Stimulated activated CD8-positive, alpha-beta memory T cell treated with anti-CD3 and anti-CD28 coated beads, Interleukin-7, amount 100 ng/mL, for 24 hours (primary cell): ENCODE measurements at places on chromosomes 13 and 19.

DNA sequence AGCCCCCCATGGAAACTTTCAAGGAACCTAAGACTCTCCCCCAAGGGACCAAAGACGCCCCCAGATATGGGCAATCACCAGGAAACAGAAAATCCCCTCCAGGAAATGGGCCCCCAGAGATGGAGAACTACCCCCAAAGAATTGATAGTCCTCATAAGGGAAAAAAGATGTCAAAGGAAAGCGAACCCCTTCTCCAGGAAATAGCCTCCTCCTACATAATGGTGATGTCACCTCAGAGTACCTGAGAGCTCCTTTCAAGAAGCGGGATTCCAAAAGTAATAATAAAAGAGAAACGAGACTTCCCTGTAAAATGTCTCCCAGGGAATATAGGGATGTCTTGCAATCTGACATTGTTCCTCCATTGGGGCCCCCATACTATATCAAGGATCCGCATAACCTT lies 1.1 kb downstream of the CDKN2D start:
- DNase-seq, result no peak

- no peak for DNase-seq
These were observed 4.4 kb downstream of the CILP2 start for GRCh38 chr19:19542507-19542906.

DNA sequence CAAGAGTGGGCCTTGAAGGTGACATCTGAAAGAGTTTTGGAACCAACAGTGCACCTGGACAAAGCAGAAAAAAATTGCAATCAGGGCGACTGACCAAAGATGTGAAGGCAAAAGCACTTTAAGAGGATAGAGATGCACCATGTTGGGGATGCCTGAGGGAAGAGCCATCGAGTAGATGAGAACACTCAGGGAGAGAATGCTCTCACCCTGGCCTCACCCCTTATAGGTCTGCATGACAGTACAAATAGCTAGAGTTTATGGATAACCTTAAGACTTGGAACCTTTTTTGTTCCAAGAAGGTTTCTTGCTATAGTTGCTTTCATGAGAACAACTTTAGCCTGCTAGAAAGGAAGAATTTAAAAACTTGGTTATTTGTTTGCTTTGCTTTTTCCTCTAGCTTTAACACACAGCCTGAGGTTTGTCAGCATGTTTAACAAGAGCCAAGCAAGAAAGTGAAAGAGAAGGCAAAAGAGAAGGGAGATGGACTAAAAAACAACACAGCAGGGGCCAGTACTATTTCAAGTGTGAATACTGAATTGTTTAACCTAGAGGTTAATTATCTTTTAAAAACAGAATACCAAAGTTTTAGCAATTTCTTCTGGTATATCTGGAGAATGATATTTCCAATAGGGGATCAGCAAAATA lies 418.9 kb downstream of the DIAPH3 start:
- DNase-seq, result no peak

- no peak for DNase-seq
These were observed 6.7 kb downstream of the ZBTB32 start for GRCh38 chr19:35710784-35711723.

GRCh38 chr19:33866696-33867095 lies 70.0 kb downstream of the KCTD15 start:
- no peak for DNase-seq

- no peak for DNase-seq
These were observed 114.5 kb downstream of the KCNRG start for GRCh38 chr13:50129706-50130122.

GRCh38 chr13:92224825-92225224 lies 826.4 kb downstream of the GPC5 start:
- DNase-seq, result no peak

GRCh38 chr13:43445668-43446067 lies 341.1 kb downstream of the ENOX1 start:
- no peak for DNase-seq

DNA sequence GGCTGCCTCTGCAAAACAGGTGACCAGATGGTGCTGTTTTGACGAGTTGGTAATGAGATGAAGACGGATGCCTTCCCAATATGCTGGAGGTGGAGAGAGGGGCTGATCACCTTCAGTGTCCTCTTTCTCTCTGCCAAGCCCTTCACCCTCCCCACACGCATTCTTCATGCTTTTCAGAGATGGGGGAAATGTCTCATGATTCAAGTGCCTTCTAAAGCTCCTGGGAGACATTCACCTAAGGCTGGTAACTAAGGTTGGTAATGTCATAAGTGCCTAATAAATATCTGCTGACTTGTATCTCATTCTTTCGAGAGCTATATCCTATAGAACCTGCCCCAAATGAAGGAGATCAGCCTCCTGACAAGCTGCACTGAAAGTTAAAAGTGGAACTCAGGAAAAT lies 86.2 kb upstream of the MBNL2 start:
- no peak for DNase-seq

DNA sequence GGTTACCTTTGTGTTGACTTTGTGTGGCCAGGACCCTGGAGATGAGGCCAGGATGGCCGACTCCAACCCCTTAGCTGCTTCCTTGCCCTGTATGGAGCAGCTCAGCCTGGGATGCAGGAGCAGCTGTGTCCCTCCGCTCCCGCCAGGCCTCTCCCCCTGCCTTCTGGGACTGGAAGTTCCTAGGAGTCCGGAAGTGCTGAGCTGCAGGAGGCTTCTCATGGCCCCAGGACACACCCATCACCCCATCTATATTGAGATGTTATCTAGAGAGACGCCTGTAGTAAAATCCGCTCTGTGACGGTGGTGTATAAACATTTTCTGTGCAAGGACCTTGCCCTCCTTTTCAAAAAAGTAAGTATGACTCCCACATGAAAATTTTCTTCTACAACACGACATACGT lies 27.0 kb downstream of the WTIP start:
- DNase-seq, result no peak

GRCh38 chr19:49488046-49488862 lies 846 bp downstream of the RPL13A start:
- no peak for DNase-seq

DNA sequence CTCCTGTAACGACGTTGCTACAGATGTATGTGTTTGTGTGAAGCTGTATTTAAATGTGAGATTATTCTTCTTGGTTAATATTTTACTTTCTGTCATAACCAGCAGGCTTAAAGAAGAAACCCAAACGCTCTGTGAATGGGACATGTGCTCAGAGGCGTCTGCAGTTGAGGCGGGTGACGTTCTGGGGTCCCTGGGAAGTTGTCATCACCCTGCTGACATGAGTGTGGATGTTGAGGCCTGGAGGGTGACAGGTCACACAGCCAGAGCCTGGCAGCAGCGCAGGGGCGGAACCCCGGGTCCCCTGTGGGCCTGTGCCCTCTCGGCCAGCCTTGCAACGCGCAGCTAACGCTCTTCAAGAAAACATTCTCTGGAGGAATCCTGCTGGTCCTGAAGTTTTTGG lies 16.6 kb downstream of the RASA3 start:
- no peak for DNase-seq

DNA sequence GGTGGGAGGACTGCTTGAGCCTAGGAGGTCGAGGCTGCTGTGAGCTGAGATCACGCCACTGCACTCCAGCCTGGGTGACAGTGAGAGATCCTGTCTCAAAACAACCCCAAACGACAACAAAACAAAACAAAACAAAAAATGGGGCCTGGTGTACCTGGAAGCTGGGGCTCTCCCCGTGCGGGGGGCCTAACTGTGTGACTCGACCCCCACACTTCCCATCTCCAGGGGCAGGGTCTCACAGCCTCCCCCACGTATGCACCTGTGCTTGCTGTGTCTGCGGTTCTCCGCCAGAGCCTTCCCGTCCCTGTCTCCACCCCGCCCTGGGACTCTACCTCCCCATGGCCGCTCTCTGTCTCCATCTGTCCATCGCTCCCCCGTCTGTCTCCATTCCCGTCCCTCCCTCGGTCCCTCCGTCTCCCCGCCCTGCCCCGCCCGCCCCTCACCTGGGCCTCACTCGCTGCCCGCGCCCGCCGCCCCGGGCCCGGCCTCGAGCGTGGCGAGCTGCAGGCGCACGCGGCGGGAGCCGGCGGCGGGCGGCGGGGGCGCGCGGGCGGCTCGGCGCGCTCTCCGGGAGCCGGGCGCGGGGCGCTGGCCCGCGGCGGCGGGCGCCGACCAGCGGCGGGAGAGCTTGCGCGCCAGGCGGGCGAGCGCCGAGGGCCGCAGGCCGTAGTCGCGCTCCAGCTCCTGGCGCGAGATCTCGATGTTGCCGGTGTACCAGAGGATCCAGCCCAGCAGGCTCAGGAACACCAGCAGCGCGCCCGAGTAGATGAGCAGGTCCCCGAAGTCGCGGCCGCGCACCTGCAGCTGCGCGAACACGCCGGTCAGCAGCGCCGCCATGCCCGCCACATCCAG lies 587 bp downstream of the TMEM238 start:
- no peak for DNase-seq

DNA sequence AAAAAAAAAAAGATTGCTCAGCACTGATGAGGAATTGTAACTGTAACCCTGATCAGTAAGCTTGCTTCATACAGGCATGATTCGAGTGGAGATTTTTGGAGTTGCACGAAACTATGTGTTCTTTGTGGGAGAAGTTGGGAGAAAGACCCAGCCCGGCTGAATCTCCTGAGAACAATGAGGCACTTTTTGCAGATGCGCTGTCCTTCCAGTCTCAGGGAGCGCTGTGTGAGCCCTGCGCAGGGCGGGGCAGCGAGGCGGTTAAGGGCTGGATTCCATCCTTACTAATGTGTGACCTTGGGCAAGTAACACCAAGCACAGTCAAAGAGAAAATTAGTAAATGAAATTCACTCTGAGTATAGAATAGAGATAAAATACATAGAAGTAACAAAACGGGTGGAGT lies 76.9 kb downstream of the SIPA1L3 start:
- no peak for DNase-seq

DNA sequence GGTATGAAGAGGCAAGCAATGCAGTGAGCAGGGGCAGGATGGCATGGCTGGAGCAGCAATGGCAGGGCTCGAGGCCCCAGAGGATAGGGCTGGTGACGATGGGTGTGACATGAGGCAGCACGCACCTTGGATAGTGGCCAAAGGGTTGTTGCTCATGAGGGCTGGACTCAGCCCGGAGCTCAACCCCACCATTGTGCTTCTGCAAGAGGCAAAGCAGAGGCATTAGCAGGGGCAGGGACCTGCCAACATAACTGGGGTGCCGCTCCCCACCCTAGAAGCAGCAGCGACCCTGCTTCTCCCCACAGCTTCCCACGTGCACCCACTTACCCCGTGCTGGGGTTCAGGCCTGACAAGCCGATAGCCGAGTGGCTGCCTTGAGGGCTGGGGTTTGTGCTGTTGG lies 15.8 kb downstream of the ZNF574 start:
- no peak for DNase-seq

DNA sequence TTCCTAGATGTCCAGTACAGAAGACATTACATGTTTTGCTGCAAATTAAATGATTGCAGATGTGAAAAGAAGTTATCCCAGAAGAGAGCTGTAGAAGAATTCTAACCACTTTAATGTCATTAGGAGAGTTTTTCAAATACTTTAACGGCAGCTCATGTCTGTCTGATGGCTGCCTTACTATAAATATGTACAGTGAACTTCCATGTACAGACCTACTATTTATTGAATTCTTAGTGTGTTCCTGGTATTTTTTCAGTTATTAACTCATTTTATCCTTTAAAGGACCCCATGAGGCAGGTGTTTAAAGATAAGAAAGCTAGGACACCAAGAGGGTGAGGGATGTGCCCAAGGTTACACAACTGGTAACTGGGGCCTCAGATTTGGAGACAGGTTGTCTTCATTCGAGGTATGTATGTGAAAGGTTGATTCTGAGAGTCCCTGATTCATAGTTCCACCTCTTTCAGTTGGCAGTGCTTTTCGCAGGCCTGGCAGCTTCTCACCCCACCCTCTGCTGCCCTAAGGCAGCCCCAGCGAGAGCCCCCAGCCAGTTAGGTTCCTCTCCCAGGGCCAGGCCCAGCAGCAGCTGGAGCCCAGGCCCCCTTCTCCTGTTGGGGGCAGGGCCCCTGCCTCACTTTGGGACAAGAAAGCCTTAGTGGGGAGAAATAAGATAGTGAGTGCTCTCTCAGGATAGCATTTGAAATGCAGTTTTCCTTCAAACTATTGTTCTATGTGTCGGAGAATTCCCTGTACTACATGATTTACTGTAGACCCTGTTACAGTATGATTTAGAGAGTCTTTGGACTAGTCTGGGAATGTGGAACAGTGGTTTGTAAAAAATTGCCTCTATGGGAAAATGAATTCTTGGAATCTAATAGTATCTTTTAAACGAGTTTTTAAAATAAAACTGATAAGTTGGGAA lies 67.7 kb upstream of the TEX29 start:
- DNase-seq, result no peak

DNA sequence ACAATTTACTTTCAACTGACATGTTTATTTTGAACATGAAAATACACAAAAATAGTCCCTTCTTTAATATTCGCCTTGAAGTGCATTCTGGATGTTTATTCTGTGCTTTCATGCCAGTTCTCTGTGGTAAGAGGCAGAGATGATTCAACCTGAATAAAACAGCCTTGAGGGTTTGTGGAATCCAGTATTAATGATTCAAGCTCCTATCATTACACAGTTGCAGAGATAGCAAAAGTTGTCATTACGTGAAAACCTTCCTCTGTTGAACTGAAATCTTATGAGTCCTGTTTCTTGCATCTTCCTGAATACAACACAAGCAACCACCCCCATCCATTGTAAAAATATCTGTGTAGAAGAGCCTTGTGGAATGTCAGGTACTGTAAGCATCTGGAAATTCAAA lies 142.3 kb upstream of the HTR2A start:
- no peak for DNase-seq

GRCh38 chr13:97376981-97377380 lies 57.0 kb upstream of the RAP2A start:
- no peak for DNase-seq

GRCh38 chr19:2055931-2056836 lies 5.1 kb upstream of the MKNK2 start:
- no peak for DNase-seq

DNA sequence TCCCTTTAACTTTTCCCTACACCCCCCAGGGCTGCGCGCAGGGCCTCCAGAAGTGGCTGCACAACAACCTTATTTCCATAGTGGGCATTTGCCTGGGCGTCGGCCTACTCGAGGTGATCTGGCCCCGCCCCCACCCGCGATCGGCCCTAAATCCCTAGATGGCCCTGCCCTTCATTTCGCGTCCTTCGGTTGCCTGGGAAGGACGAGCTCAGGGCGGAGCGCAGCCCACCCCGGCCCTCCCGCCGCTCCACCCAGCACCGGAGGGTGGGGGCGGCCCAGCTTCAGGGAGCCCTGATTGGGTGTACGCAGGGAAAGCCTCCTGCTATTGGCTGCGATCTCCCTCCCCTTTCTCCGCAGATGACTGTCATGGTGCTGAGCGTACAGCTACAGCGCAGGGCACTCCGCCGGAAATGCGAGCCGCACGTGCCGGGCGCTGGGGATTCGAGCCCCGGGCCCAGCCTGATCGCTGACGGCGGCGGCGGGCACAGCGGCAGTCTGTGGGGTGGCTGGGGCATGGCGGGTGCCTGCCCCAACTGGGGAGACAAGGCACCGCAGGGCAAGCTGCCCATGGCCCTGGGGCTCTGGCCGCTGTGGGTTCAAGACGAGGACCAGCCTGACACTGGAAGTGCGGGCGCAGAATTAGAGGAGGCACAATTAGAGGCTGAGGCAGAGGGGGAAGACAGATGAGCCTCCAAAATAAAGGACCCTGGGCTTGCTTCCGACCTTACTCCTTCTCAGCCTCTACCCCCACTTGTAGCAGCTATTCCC lies 4.3 kb downstream of the CD37 start:
- DNase-seq, result no peak

GRCh38 chr13:95388420-95389079 lies 87.3 kb upstream of the ABCC4 start:
- DNase-seq, result no peak
